NK-92 treated with Interleukin-12 subunit alpha and Interleukin-12 subunit beta, amount 100 ng/mL, for 24 hours (cell line): ENCODE measurements at places on chromosomes 16 and 17.

DNA sequence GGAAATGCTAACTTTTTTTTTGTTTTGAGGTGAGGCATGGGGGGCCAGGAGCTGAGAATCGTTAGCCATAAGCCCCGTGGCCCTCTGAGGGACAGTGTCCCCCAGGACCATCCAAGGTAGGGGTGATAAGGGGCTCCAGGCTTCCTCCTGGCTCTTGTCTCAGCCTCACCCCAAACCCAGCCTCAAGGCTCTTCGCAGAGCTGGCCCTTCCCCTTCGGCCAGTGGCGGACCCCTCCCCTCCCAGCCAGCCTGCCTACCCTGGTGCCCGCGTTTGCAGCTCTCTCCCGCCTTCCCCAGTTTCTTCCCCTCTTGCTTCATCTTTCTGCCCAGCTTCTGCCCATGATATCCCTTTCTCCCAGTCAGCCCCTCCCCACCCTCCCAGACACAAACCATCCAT lies 22.7 kb upstream of the ATP2A3 start:
- DNase-seq: no peak

- DNase-seq: peak; percentile 89
Observed at GRCh38 chr17:50507871-50508572, at the start of gene MYCBPAP. TSS of gene MYCBPAP (plus strand) at chr17:50508439. CDS start at chr17:50508675, 236 bp downstream.

DNA sequence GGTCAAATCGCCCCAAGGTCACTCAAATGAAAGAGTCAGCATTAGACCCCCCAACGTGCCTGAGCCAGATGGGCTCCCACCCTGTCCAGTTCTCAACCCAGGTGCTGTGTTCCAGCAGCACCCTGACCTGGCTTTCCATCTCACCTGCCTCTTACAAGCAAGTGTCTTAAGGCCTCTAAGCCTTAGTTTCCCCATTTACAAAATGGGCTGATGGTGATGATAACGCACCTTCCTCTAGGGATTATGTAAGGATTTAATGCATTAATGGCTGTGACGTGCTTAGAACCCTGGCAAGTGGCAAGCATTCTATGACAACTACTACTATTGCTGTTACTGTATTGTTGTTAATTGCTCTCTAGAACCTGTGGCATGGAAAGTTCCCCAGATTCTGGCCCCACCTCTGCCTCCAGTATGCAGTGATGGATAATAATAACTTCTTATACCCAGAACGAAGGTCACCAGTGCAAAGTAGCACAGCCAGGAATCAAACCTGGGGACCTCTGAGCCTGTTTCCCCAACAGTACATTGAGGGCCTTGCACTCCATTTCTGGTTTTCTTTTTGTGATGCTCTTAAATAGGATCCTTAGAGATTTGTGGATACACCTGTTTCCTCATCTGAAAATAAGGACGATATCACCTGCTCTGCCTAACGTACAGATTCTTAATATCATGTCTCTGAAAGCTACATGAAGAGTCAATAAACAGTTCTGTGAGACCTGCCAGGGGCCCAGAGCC lies 3.3 kb upstream of the SLC25A39 start:
- DNase-seq: no peak

DNA sequence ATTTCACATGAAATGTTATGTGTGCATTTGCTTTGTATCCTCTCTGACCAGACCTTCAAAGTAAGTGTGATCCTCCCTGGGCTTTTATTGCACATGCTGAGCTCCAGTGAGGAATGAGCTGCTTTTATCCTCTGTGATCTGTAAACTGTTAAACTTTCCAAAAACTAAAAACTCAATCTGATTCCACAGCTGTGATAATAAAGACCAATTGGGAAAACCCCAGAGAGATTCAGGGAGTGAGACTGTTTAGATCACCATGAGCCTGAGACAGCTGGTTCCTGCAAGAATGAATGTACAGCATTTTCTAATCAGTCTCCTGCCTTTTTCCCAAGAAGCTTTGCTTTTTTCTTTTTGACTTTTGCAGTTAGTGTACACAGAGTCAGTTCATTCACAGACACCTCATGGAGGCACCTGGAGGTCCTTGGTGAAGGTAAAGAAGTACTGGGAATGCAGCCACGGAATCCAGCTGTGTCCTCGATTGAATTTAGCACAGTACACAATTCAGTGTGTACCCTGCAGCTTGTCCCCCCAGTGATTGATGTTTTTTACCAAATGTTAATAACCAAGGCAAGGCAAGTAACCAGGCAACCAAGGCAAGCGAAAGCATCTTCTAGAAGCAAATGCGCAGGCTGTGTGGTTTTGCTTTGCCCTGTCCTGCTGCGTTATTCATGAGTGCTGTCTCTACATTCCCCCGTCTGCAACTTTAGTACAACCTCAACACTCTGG lies 182.6 kb downstream of the LGALS9B start:
- no peak for DNase-seq

DNA sequence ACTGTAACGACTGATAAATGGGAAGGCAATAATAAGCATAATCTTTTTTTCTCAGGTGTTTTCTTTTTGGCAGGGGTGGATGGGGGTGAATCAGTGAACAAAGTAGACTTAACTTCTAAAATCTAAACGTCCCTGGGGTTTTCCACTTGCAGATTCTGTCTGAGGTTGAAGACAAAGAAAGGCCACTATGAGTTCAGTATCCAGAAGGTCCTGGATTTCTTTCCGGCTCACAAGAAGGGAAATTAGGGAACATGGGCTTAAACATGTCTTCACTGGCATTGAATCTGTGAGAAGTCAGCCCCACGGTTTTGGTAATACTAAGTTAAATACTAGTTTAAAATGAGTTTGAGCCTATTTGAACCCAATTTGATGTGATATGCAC lies 67.8 kb downstream of the CMC2 start:
- no peak for DNase-seq

DNA sequence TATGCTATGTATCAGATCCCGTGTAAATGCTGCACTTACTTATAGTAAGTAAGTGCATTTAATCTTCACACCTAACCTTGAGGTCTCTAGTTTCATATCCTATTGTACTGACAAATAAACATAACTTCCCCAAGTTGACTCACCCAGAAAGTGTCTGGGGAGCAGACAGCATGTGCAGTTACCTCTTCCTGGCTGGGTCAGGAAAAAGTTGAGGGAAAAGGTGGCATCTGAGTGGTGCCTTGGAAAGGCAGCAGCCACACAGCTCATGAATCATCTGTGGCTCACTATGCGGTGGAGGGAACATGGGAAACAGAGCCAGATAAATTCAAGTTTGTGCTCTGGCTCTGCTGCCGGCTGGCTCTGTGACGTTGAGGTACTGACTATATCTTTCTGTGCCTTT lies 382.0 kb upstream of the DYNLRB2 start:
- no peak for DNase-seq

DNA sequence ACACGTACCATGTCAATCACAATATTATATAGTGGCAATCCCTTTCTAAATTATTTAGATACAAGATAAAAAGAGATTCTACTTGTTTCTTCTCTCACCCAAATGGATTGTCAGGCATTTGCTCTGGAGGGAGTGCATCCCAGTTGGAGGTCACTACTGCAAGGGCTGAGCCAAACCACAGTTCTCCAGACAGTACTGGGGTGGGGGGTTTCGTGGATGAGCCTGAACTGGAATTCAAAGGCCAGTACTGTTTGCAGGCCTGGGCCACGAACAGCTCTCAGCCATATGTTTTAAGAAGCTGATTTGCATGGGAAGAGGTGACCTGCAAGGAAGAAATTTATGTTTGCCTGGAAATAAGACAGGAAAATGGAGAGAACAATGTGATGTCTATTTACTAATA lies 314.9 kb downstream of the PMP22 start:
- DNase-seq: no peak

- DNase-seq: no peak
Observed at GRCh38 chr17:3976675-3977171, 12.5 kb upstream of the ATP2A3 start.

DNA sequence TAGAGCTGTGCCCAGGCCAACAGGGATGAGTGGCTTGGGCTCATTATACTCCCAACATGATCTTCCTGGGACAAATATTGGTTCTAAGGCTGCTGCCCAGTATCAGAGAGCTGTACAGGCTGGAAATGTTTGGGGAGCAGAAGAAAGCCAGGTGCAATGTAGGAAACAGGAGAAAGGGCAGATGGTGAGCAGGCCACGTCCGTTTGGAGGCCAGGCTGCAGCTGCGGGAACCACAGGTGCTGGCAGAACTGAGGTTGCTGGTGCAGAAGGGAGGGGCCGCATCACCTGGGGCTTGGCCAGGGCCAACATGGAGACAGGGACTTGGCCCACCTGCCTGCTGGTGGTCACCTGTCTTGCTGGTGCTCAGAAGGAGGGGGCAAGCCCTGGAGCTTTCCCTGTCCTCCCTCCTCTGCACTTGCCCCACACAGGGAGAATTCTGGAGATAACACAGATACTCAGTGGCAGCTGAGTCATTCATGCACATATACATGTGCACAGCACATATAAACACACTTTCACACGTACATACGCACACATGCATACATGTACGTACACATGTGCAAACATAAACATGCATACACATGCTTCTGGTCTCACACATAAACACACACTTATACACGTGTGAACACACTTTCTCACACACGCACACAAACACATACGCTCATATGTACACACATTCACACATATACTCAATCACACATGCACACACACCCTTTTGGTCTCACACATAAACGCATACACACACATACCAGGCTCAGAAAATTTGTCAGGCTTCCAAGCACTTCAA lies 67.7 kb downstream of the WSCD1 start:
- DNase-seq: no peak

GRCh38 chr16:9556949-9557665 lies 465.7 kb downstream of the HAPSTR1 start:
- DNase-seq: no peak

GRCh38 chr16:89741342-89742014 lies 20.1 kb downstream of the ZNF276 start:
- no peak for DNase-seq
